Liver (tissue), 10 donors: ENCODE measurements at places on chromosomes 12 and 14. TPM values are rescaled to one million over a fixed set of nuclear protein-coding genes. Genes with fewer than 3 reads are reported as not detected.

GRCh38 chr14:93333631-93334103, 831 bp upstream of the BTBD7 start:
- H3K36me3 ChIP-seq, result no peaks in the 10 kb centered on the region
- peak overlapping the region; percentile 97 for H3K27ac ChIP-seq
- H3K27me3 ChIP-seq, result no peaks in the 10 kb centered on the region
- peaks cover 26% of the 10 kb centered on the region for H3K4me1 ChIP-seq
- DNase-seq, result no peak

Gene CCDC196
- total RNA-seq, result 5.4 TPM

DNA sequence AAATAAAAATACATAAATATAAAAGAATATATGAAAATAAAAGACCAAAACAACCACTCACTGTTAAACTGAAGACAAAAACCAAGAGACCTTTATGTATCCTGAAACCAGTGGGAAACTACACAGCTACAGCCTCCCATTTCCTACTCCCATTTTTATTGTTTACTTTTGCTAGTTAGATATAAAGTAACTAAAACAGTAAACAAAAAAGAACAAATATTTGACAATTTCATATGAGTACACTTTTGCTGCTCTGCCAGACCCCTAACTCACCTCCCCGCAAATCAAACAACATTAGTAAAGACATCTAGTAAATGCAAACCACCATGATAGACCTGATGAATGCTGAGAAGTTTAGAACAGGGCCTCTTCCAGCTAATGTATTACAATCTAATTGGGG, 97.1 kb downstream of the BCL2L14 start:
- peaks cover 8% of the 10 kb centered on the region for H3K36me3 ChIP-seq
- peaks cover 6% of the 10 kb centered on the region for H3K4me1 ChIP-seq
- no peaks in the 10 kb centered on the region for H3K27me3 ChIP-seq
- H3K4me3 ChIP-seq, result no peak overlapping the region
- no peak overlapping the region for H3K27ac ChIP-seq

GRCh38 chr14:82313889-82314288, 780.2 kb upstream of the SEL1L start:
- no peaks in the 10 kb centered on the region for H3K4me1 ChIP-seq
- no peaks in the 10 kb centered on the region for H3K36me3 ChIP-seq
- no peak overlapping the region for H3K4me3 ChIP-seq
- no peak overlapping the region for H3K27ac ChIP-seq
- DNase-seq, result no peak
- H3K27me3 ChIP-seq, result no peaks in the 10 kb centered on the region

DNA sequence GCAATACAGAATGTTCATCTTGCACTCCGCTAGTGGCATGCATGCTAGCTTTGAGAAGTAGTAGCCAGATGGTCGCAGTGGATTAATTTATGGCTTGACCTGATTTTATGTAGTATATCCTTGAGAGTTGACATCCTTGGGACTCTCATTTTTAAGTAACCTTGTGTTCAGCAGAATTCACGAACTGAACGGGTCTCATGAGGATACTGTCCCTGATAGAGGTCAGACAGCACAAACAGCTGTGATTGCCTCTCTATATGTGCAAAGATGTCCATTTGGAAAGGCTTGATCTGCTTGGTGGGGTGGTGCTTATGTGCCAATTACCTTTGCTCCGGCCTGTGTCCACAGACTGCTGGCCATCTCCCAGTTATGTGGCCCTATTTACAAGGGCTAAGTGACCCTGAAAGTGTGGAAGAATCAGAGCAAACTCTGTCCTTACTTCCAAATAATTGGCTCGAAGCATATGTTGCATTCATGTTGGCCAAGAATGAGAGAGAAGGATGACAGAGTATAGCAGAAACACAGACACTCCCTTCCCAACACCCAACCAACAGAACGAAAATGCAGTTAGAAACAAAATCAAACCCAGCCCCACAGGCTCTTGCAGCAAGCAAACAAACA, 167.1 kb downstream of the CRADD start:
- no peaks in the 10 kb centered on the region for H3K36me3 ChIP-seq
- no peak for DNase-seq
- no peak overlapping the region for H3K4me3 ChIP-seq
- peak overlapping the region; percentile 16 for H3K27ac ChIP-seq

GRCh38 chr14:95353664-95354063, 34.0 kb upstream of the CLMN start:
- H3K4me1 ChIP-seq, result no peaks in the 10 kb centered on the region
- DNase-seq, result no peak
- no peak overlapping the region for H3K27ac ChIP-seq

Gene DBX2
- not detected for total RNA-seq

Gene ETV6
- 6.2 TPM for total RNA-seq

Gene SSPN
- 0.33 TPM for total RNA-seq
